Muscle of back (tissue), 13 donors: ENCODE measurements at places on chromosomes 4 and X.
A peak's percentile ranks its signal among the peaks of the same experiment; 100 is the strongest.

DNA sequence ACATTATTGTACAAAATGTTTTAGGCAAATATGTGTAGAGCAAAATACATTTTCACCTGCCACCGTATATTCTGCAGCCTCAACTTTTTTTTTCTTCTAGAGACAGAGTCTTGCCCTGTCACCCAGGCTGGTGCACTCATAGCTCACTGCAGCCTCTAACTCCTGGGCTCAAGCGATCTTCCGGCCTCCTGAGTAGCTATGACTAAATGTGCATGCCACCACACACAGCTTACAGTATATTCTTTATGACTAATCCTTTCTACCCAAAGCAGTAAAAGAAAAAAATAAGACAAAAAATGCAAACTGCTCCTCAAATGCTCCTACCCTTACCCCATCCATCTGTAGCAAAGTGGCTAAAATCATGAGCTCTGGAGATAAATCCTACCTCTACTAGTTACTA is 426.3 kb downstream of the KCNIP4 start:
- DNase-seq = no peak

GRCh38 chr4:71074452-71075299 is 81.2 kb downstream of the DCK start:
- DNase-seq = peak; percentile 6

- DNase-seq = peak; percentile 32
These were observed 55.1 kb downstream of the GPR82 start for GRCh38 chrX:41779030-41779564.

- DNase-seq = no peak
These were observed 404.0 kb downstream of the PPARGC1A start for GRCh38 chr4:23485801-23486200.

- no peak for DNase-seq
These were observed at the start of gene GBA3 for GRCh38 chr4:22692736-22693135. TSS of gene GBA3 (plus strand) at chr4:22692937.

GRCh38 chr4:148452970-148453369 is 10.8 kb upstream of the NR3C2 start:
- no peak for DNase-seq

GRCh38 chrX:7841084-7841805 is 1.7 kb upstream of the VCX start:
- no peak for DNase-seq

GRCh38 chrX:88244066-88244465 is 503.0 kb upstream of the CPXCR1 start:
- DNase-seq = no peak
